AG04450 (cell line): ENCODE measurements at places on chromosomes 6 and 20.
A peak's percentile ranks its signal among the peaks of the same experiment; 100 is the strongest.

- no peak for DNase-seq
Measured at GRCh38 chr6:119337762-119338161, 11.8 kb downstream of the MAN1A1 start.

DNA sequence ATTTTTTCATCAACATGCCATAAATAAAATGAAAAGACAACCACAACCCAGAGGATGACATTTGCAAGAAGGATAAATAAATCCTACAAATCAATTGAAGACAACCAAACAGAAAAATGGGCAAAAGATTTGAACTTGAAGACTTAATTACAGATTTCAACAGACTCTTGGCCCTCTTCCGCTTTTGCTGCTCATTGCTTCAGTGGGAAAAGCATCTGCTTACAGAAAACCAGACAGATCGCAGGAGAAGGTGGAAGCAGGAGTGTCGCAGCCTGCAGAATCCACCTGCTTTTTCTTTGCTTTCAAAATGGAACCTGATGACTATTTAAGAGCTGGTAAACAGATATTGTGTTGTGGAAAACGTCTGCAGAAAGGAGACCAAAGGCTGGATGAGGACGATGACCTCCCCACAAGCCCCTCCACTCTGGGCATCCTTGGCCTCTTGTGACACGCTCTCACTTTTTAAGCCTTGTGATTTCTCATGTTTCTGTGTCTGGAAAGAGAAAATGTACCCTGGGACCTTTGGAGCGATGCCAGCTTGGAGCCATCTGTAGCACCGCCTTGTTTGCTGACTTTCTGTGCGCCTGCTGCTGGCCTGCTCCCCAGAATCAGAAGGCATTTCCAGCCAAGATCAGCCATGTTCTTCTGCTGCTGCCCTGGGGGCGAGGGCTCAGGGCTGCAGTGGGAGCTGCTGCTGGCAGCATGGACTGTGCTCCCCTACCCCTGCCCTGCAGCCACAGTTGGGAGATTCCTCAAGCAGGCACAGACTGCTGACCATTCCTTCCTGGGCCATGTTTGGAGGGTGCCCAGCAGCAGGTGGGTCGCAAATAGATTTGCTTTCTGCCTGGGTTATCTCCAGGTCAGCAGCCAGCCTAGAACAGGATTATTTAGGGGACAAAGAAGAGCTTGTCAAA is 3.6 kb upstream of the CSTL1 start:
- DNase-seq, result no peak

- DNase-seq, result no peak
Measured at GRCh38 chr6:20704325-20705025, 170.2 kb downstream of the CDKAL1 start.

- no peak for DNase-seq
Measured at GRCh38 chr6:113420290-113420689, 436.9 kb upstream of the MARCKS start.

GRCh38 chr6:42781546-42781795 is 381 bp upstream of the BICRAL start:
- no peak for DNase-seq

DNA sequence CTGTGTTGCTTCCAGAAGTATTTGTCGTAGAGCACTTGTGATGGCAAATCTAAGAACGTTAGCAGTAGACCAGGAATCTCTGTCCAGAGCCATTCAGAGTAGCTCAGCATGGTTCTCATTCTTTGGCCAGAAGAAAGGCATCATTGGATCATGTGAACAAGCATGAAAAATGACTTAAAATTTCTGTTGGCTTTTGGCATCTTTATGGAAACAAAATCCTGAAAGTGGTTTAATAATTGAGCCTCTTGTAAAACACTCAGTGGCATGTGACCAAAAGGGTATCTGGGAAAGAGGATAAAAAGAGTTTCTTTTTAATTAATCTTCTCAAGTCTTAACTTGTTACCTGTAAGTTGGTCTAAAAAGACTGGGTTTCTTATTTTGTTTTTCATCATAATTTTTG is 55.2 kb downstream of the PTPN1 start:
- no peak for DNase-seq

GRCh38 chr6:31586599-31587281 is 663 bp downstream of the LST1 start:
- DNase-seq, result no peak

DNA sequence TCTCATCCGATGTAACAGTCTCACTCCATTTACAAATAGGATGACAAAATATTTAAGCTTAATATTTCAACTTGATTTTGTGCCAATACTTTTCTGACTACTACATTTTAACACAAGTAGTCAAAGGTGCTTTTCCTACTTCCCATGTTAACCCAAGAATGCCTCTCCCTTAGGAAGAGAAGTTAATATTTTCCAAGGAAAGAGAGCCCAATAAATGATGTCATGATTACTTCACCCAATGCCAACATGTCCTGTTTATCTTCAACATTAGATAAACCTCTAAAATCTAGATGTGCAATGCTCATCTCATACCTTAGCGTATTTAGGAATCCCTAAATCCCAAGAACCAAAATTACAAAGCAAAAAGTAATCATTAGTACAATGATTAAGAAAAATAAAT is 156.7 kb upstream of the TENT5A start:
- no peak for DNase-seq

- no peak for DNase-seq
Measured at GRCh38 chr6:11604836-11605506, 67.4 kb downstream of the TMEM170B start.

DNA sequence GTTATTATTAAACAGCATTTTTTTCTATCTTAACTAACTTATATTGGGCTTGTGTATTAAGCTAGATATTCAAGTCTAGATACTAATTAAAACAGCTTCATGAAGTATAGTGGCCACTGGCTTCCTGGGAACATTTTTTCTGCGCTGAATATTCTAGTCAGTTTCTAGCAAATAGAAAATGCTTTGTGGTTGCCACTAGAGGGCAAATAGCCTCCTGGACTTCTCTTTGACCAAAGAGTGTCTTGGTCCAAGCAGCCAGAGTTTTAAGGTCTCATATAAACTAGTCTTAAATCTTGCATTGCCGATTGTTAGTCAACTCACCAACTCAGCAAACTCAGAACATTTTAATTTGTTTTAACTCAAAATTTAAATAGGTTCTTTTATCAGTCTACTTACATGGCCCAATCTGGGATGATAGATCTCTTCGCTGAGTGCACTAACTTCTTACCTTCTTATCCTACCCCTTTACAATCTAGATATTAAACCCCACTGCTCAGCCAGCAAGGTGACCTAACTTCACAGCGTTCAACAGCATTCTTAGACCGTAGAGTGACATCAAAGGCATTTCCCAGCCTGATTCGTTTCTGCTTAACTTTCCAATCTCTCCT is 24.6 kb upstream of the ID4 start:
- peak; percentile 26 for DNase-seq

DNA sequence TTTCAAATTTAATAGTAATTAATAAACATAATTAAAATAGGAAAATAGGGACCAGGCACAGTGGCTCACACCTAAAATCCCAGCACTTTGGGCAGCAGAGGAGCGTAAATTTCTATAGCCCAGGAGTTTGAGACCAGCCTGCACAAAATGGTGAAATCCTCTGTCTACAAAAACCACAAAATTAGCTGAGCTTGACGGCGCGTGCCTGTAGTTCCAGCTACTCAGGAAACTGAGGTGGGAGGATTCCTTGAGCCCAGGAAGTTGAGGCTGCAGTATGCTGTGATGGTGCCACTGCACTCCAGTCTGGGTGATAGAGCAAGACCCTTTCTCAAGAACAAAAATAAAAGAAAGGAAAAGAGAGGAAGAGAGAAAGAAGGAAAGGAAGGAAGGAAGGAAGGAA is 1387.0 kb upstream of the ADGRB3 start:
- DNase-seq, result no peak

DNA sequence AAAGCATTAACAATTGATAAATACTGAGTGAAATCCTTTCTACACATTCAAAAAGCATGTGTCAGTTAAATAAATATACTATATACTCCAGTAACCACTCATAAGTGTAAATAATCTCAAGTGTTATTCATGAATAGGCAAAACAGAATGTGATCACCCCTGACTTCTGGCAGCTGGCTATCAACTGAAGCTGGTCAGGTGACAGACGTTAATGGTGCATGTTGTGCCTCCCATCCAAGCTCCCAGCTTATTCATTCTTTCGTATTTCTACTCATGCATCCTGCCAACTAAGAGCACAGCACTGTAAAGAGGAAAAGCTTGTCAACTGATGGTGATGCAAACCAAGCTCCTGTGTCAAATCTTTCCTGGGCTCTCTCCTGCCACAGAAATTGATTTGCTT is 7.7 kb downstream of the PSMB1 start:
- DNase-seq, result peak; percentile 44

DNA sequence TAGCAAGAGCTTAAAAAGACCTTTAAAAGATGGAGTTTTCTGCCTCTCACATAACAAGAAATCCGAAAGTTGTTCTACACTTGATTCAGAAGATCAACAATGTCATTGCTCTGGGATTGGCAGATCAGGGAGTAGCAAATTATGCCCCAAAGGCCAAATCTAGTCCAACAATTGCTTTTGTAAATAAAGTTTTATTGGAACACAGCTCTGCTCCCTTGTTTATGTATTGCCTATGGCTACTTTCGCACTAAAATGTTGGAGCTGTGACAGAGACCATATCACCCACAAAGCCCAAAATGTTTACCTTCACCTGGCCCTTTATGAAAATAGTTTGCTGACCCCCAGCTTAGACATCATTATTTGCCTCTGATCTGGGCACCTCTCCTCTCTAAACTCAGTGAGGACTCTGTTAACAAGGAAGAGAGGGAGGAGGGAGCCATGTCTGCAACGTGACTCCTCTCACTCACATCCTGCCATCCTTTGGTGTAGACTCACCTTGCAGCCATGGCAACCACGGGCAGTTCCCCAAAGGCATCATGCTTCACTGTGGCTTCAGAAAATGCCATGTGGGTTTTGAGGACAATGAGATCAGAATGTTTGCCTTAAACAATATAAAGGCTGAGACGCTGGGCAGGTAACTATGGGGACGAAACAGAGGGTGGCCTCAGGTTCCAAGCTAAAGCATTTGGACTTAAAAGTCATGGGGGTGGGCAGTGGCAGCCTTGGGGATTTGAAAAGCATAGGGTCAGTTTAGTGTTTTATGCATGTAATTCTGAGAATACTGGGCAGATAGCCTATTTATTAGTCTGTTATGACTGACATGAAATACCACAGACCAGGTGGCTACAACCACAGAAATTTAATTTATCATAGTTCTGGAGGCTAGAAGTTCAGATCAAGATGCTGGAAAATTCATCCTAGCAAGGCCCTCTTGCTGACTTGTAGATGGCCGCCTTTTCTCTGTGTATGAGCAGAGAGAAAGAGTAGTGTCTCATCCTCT is 149.7 kb upstream of the TNFAIP3 start:
- DNase-seq, result no peak

DNA sequence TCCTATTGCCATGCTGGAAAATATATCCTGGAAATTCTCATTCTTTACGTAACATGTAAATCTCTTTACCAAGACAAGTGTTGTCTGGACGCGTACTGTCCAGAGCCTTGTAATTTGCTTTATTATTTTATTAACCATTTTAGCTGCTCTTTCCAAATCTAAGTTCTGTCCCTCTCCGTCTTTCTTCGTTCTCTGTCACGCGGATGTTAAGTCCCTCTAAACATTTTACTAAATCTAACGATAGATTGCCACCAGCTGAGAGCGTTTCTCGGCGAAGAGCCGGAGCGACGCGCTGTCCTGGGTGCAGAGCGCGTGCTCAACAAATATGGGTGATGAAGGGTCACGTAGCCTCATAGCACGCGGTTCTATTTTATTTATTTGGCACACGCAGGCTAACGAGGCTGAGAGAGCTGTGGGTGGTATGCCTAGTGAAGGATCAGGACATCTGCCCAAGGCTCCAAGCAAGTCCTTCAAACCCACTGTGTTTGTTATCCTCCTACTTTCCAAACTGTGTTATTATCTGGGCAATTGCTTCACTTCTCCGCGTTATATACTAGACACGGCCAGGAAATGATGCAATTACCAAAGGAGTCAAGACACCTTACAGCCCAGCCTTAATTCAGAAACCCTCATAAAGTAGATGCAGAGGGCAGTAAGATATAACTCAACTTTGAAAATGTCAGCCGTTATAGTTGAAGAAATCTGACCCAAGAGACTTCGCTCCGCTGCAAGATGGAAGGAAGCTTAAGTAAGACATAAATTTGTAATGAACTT is 10.0 kb upstream of the NCOA7 start:
- DNase-seq, result no peak

DNA sequence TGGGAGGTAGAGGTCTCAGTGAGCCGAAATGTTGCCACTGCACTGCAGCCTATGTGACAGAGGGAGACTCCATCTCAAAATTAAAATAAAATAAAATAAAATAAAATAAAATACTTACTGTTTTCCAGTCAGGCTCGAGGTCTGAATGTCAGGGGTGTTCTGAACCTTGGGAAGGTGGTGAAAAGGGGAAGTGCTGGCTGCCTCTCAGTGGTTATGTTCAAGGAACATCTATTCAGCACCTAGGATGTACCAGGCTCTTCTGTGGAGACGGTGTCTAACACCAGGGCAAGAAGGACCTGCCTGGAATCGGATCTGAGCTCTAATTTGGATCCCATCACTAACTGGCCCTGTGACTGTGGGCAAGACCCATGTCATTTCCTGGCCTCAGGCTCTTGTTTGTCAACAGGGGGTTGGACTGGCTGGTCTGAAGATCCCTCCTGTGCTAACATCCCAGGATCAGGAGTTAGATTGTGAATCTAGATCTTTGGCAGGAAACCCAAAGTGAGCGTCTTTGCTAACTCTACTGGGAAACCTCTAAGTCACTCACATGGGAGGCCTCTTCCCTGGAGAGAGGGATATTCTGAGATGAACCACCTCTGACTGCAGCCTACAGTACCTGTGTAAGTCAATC is 63.4 kb upstream of the SIRPG start:
- no peak for DNase-seq

- DNase-seq, result no peak
Measured at GRCh38 chr20:39112178-39112743, 150.1 kb downstream of the DHX35 start.

DNA sequence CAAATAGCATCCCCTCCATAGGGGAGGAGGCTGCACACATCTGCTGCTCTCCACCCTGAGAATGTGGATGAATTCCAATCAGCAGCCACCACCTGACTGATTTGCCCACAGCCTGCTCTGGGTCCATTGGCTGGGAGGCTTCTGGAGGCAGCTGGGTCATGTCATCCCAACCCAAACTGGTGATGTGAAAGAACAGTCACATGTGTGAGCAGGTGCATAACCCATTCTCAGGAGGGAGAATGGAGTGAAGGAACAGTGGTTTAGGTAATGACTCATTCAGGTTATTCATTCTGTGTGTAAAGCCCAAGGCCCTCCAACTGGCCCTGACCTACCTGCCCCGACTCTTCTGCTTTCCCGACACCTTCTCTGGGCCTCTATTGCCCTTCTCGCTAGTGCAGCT is 90.9 kb upstream of the GCM1 start:
- no peak for DNase-seq

DNA sequence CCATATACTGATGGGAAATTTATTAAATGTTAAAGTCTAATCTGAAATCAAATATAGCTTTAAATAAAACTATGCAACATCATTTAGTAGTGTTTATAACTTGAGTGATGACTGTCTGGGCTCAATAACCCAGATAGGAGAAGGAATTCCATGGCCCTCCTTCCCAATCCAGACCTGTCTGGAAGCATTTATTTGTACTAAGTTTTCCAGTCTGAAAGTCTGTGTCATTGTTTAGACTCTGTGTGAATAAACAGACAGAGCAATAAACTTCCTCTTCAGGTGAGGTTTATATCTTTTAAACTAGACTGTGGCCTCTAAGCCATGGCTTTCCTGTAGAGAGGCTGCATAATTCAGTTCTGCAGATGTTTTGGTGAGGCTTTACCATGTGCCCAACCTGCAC is 176.4 kb downstream of the SOX4 start:
- no peak for DNase-seq
